Inflammatory macrophage treated with lipopolysaccharide for 4 hours (primary cell): ENCODE measurements at places on chromosomes 11 and 22.

- DNase-seq: peak; percentile 54
Observed at GRCh38 chr22:50252082-50253045, 1.3 kb upstream of the HDAC10 start.

DNA sequence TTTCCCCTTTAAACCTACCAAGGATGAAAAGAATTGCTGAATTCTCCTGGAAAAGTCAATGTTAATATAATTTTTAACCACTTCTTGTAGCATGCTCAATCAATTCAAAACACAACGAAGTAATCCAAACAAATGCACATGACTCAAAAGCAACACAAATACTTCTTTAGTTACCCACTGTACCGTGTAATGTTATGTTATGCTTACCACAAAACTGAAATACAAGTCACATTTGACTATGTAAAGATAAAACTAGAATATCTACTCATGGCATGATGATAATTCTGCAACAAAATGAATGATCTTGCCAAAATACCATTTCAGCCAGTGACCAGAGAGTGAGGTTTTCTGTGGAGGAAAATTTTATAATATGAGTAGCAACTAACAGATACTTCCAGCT, 587.0 kb downstream of the DLG2 start:
- DNase-seq: no peak

DNA sequence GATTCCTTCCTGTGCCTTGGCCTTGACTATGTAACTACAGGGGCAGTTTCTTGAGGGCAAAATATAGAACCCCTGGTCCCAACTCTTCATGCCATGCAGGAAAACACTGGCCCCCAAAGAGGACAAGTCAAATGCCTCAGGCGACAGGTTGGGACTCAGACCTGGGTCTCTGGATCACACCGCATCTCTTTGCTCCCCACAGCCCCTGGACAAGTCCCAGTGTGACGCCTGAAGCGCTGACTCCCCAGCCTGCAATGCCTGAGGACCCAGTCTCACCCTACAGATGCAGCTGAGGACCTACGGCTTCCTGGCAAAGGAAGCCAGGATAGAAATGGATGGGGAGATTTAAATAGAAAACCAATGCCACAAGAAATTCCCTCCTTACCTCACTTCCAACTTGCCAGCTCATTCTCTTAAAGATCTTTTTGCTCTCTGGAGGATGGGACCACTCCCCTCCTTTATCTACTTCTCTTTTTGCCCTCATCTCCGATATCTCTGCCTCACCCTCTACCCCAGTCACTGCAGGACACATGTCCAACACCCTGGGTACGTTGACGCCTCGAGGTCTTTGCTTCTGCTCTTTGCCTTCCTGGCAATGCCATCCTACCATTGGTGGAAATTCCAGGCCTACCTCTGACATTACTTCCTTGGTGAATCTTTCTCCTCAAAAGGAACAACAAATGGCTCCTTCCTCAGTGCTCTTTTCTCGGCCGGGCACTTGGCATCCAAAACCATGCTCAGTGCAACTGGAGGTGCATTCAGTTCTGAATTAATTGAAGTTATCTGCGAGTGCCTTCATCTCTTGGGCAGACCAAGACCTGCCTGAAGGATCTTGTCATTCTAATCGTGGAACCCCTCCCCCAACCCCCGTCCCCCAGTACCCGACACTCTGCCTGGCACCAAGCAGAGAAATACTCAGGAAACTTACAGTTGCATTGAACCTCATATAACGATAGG, 2.0 kb upstream of the PRDM11 start:
- DNase-seq: no peak

DNA sequence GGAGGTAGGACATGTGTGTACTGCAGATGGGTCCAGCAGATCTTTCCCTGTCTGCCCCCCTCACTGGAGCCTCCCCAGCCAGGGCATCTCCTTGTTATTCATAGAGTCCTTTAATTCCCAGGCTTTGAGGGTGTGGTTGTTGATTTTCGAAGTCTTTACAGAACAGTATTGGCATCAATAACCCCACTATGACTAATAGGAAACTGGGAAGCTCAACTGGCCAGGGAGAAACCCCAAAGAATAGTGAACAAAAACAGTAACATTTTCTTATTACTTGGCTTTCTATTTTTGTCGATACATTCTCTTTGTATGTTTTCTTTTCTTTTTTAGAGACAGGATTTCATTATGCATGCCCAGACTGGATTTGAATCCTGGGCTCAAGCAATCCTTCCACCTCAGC, 57.9 kb downstream of the NF2 start:
- DNase-seq: no peak

DNA sequence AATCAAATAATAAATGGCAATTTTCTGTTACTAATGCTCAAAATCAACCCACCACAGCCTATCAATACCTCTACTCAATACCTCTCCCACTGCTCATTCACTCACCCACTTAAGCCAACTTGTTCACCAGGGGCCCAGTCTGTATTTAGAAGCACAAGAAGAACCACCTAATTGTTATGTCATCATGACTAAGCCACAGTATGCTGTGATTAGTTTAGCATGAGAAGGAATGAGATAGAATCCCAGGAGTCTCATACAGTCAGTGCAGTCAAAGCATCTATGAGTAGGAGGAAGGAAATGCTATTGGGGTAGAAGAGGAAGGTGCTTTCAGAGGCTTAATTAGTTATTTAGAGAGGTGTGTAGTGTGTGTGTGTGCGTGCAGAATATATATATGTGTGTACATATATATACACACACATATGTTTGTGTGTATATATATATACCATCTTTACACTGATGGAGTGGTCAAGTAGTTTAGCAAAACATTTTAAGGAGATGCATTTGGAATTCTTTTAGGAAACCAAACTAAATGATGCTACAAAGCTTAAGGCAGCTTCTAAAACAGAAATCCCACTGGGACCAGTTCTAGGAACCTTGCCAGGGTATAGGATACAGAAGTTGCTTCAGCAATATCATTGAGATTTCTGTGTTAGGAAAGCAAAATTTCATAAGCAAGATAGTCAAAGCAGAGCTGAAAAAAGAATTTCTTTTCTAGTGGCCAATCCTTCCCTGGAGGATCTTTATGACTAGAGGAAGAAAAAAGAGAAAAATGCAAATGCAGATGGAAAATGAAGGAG, 27.5 kb downstream of the KCNA4 start:
- DNase-seq: no peak

- DNase-seq: no peak
Observed at GRCh38 chr11:133716602-133717001, 128.7 kb downstream of the SPATA19 start.

DNA sequence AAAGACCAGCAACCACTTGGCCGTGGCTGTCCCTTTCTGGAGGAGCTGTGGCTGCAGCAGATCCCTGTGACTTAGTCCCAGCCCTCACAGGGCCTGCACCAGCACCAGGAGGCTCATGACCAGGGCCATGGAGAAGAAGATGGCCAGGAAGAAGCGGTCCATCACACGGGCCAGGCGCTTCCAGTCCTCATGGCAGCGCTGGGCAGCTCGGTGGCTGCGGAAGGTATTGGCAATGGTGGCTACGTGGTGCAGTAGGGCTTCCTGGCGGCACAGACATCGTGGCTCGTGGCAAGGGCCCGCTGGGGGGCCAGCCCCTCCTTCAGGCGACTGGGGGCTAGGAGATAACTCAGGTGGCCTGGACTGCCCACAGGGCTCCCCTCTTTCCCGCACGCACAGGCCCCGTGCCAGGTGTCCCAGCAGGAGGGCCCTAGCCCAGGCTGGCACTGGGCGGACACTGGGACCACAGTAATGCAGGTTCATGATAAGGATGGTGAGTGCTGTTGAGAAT, 5.1 kb downstream of the CHRNA10 start:
- DNase-seq: no peak

DNA sequence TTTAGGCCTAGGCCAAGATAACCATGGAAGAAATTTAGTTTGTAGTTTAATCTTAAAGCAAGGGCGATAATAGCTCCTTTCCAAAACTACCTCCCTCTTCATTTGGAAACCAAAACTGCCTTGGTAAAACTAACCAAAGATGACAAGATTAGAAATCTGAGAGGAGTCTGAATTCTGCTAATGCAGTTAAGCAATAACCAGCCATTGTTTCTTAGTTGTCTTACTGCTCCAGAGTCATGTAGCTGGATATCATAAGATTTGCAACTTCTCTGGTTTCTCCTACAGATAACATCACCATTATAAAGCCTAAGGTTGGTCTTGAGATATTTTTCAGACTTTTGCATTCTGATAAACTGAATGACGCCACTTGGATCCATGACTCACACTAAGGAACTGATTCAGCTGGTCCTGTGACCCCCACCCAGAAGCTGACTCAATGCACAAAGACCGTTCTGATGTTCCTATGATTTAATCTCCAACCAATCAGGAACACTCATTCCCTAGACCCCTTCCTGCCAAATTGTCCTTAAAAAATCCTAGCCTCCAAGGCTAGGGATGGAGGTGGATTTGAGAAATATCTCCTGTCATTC, 200.8 kb downstream of the LUZP2 start:
- DNase-seq: no peak
